Left renal cortex interstitium (tissue), 4 donors: ENCODE measurements at places on chromosomes 11 and 22. TPM values are rescaled to one million over a fixed set of nuclear protein-coding genes. Genes with fewer than 3 reads are reported as not detected.

OR4X2 gene
- not detected for polyA plus RNA-seq

PDGFD gene
- 29.8 TPM for polyA plus RNA-seq

POTEH gene
- not detected for polyA plus RNA-seq

LARGE2 gene
- 27.9 TPM for polyA plus RNA-seq

WNT7B gene
- polyA plus RNA-seq = 10.1 TPM

APOA4 gene
- polyA plus RNA-seq = not detected

MN1 gene
- 7.8 TPM for polyA plus RNA-seq

MAPK8IP2 gene
- 0.87 TPM for polyA plus RNA-seq

XKR3 gene
- polyA plus RNA-seq = not detected

CABP4 gene
- 1.9 TPM for polyA plus RNA-seq

ALDH3B1 gene
- polyA plus RNA-seq = 2.8 TPM

NEFH gene
- polyA plus RNA-seq = 11.0 TPM

USP2 gene
- 14.9 TPM for polyA plus RNA-seq

SLC29A2 gene
- polyA plus RNA-seq = 21.9 TPM

ADORA2A gene
- polyA plus RNA-seq = 7.3 TPM

PRR5 gene
- 30.2 TPM for polyA plus RNA-seq

GGT5 gene
- 17.3 TPM for polyA plus RNA-seq
